CD4-positive, alpha-beta T cell treated with Interleukin-6 at 100 ng/mL for 8 hours (primary cell): ENCODE measurements at places on chromosomes 12 and 14.

- no peak for DNase-seq
These were observed 120.9 kb downstream of the TMEM132C start for GRCh38 chr12:128387811-128388422.

DNA sequence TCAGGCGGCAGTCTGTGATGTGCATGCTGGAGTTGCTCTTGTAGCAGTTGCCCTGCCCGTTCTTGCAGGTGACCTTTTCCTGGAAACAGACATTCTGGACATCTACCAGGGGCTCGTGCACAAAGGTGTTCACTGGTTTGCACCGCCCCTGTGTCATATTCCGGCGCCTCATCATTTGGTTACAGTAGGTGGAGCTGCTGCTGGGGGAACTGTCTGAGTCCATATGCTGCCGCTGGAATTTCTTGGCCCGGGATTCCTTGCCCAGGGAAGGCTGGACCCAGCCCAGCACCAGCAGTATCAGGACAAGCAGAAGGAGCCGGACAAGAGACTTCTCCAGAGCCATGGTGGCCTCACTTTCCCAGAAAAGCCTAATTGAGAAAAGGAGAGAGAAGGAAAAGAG is 918 bp downstream of the RNASE1 start:
- no peak for DNase-seq

DNA sequence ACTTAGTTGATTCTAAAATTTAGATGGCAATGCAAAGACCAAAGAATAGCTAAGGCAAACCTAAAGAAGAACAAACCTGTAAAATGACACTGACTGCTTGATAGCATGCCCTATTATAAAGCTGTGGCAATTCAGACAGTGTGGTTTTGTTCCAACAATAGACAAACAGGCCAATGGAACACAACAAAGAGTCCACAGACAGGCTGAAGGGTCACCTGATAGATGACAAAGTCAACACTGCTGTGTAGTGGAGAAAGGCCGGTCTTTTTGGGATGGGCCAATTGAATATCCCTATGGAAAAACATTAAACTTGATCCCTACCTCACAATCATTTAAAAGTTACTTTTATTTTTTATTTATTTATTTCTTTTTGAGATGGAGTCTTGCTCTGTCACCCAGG is 33.8 kb upstream of the SLC25A3 start:
- DNase-seq, result no peak

- no peak for DNase-seq
These were observed 7.3 kb upstream of the SP7 start for GRCh38 chr12:53343449-53343848.

DNA sequence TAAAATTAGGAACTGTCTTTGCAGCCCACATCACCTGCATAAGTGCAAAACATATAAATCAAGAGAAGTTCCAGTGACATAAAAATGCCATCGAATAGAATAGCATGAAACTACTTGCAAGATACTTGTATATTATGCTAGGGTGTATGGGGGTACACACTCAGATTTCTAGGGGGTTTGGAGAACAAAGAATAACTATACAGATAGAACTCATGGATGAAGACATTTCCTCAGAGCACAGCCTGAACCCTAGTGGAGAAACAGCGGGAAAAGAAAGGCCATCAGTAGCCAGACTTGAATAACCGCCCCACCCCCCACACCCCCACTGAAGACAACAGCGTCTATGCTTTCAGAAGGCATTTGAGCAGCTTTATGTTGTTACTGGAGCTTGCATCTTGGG is 425.8 kb downstream of the NPAS3 start:
- DNase-seq, result no peak
